Left ventricle myocardium superior (tissue), 1 donor: ENCODE measurements at places on chromosomes 13 and 19. TPM values are rescaled to one million over a fixed set of nuclear protein-coding genes. Genes with fewer than 3 reads are reported as not detected.
A peak's percentile ranks its signal among the peaks of the same experiment; 100 is the strongest.

- no peak for DNase-seq
Observed at GRCh38 chr13:106083620-106084350, 451.7 kb downstream of the EFNB2 start.

- DNase-seq, result no peak
Observed at GRCh38 chr19:35274323-35274722, 5.6 kb downstream of the USF2 start.

- DNase-seq, result peak; percentile 81
Observed at GRCh38 chr19:48896191-48896720, 2.3 kb downstream of the TULP2 start.

The GRIN2D gene
- total RNA-seq, result 0.17 TPM

The CGB8 gene
- total RNA-seq, result not detected

The ARHGAP45 gene
- 6.0 TPM for total RNA-seq

The NLRP4 gene
- total RNA-seq, result not detected

The NACC1 gene
- total RNA-seq, result 50.0 TPM

The SIGLEC8 gene
- total RNA-seq, result 0.15 TPM
